ENCODE measurements at places on chromosomes 3 and 15.

- no peak for DNase-seq
Observed at GRCh38 chr3:98829246-98829832, 66.2 kb downstream of the ST3GAL6 start.

DNA sequence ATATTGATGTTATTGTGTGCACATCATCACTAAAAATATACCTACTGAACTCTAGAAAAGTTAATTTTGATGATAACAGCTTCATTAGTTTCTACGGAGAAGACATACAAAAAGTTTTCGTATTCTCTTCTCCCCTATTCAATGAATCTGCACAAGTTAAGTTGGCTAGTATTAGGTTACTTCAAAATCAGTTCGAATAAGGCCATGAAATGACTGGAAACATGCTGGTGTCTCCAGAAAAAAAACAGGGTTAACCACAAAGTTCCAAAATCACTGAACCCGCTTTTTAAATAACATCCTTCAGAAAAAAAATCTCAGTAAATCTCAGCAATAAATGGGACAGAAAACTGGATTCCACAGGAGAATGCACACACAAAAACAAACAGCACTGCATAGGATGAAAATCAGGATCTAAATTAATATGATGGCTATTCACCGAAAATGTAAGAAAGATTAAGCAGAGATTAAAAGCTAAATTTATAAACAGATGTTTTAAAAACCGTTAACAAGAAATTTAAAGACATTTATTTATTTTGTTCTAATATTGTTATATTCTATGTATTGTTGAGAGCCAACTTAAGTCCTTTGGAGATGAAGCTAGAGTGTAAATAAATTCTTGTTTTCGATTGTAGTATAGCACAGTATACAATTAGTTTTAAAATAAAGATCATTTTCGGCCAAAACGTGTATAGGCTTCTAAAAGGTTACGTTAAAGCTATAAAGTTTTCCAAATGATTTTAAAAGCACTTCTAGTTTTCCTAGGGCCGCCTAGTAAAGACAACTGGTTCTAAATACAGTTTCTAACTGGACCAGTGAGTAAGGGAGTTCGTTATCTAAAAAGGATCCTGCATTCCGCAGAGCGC, 1.0 kb downstream of the IGSF11 start:
- DNase-seq, result no peak

DNA sequence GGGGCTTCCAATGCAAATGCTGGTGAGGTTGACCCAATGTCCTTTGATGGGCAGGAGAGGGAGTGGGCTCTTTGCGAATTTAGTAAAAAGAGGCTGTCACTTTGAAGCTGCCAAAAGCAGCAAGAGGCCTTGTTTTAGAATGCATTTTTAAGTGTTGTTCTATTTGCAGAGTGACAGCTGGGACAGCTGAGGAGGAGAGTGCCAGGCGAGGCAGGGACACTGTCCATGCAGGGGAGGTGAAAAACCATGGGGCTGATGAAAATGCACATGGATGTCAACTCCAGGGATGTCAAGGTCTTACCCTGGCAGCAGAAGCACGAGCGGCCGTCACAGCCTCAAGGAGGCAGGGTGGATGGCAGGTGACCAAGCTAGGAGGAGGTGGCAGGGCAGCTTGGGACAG, 279.8 kb downstream of the ADAMTS17 start:
- no peak for DNase-seq

DNA sequence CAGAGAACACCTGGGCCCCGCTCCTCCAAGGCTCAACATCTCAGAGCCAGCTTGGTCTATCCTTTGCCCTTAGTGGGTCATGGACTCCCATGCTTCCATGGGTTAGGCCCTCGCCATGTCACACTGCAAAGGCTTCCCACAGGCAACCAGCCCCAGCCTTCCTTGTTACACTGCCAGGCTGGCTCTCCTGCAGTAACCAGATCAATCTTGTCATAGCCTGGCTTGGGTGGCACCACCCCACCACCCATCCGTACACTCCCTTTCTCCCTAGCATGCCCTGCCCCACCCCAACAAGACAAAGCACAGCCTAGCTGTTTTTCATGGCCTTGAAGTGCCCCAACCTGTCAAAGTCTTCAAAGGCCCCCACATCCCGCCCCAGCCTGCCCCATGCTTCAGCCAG, 30.5 kb downstream of the CA12 start:
- no peak for DNase-seq

DNA sequence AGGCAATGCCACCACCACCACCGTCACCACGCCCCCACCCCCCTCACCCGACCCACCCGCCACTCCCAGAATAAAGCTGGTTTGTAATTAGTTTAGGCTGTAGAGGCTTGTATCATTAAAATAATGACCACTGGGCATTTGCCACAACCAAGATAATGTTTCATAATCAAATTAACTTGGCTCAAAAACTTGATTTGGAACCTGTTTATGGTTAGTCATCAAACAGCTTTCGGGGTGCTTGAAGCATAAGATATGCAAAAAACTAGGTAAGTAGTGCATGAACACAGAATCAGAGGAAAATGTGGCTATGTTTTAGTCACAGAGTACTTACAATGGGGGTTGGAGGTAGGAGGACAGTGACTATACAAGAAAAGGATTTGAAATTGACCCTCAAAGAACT, 115.1 kb downstream of the FHIT start:
- no peak for DNase-seq

DNA sequence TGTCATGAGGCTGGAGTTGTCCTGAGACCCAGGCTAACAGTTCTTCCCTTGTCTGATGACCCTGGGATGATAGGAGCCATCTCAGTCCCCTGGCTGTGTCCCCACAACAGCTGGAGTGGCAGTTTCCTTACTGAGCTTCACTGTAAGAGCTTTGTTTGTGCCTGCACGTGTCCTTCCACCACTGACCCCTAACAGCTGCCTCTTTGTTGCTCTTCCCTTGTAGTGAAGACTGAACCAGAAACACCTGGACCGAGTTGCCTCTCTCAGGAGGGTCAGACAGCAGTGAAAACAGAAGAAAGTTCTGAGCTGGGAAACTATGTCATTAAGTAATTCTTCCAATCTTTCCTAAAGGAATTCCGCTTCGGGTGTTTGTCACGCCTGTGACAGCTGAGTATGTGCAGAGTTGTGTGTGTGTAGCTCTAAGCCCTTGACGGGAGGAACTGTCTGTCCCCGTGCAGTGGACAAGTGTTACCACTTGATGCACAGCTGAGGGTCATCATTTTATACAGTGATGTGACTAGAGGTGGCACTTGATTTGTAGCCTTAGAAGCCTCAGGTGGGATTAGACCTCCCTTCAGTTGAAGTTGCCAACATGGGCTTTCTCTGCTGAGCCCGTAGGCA, 25.0 kb downstream of the MAP6D1 start:
- DNase-seq, result peak; percentile 85

DNA sequence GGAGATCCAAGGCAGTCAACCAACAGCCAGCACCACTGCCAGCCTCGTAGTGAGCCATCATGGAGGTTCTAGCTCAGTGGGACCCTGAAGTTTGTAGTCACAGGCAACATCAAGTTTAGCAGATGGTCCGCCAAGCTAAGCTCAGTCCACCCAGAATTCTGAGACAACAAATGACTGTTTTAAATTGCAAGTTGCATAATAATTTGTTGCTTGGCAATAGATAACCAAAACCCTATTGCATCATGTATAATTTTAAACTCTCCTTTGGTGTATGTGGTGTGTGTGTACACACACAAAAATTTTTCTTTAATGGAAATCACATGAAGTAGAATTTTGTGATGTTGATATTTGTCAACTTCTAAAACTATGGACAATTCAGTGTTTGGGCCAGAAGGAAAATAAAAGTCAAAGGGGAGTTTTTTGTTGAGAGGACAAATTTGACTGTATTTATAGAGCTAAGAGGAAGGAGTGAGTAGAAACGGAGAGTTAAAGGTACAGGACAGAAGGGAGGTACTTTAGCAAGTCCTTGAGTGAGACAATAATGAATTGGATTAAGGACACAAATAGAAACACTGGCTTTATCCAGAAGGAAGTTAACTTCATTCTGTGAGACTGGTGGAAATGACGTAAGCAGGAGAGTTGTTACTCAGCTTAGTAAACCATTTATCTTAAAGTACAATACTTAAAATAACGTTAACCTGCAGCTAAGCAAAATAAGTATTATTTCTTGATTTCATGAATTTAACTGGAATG, 83.6 kb downstream of the NCEH1 start:
- DNase-seq, result no peak

GRCh38 chr3:45112939-45113338, 33.2 kb downstream of the CDCP1 start:
- DNase-seq, result no peak

- DNase-seq, result no peak
Observed at GRCh38 chr15:54979964-54980363, 216.8 kb downstream of the RSL24D1 start.

- DNase-seq, result no peak
Observed at GRCh38 chr3:128794067-128794768, 68.2 kb downstream of the RAB7A start.

DNA sequence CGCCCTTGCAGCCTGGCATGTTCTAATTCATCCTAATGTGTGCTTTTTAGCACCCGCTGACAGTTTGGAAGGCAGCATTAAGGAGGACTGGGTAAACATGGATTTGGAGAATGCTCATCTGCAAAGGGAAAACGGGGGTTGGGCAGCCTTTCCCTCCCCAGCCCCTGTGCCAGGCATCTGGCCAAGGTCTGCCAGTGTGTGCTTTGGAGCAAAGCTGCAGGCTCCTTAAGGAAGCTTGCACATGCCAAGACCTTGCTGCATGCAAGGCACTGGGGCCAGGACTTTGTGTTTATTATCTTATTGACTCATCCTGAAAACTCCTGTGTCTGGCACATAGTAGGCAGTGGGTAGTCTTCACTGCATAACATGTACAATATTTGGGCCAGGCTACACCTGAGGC, 20.1 kb downstream of the FAM3D start:
- no peak for DNase-seq

GRCh38 chr15:73927003-73927475, 777 bp downstream of the LOXL1 start:
- no peak for DNase-seq

- DNase-seq, result no peak
Observed at GRCh38 chr15:48862705-48863104, 15.2 kb upstream of the EID1 start.

- DNase-seq, result no peak
Observed at GRCh38 chr3:112372396-112372795, 39.4 kb downstream of the CD200 start.

- no peak for DNase-seq
Observed at GRCh38 chr3:127064391-127065137, 81.6 kb downstream of the PLXNA1 start.

DNA sequence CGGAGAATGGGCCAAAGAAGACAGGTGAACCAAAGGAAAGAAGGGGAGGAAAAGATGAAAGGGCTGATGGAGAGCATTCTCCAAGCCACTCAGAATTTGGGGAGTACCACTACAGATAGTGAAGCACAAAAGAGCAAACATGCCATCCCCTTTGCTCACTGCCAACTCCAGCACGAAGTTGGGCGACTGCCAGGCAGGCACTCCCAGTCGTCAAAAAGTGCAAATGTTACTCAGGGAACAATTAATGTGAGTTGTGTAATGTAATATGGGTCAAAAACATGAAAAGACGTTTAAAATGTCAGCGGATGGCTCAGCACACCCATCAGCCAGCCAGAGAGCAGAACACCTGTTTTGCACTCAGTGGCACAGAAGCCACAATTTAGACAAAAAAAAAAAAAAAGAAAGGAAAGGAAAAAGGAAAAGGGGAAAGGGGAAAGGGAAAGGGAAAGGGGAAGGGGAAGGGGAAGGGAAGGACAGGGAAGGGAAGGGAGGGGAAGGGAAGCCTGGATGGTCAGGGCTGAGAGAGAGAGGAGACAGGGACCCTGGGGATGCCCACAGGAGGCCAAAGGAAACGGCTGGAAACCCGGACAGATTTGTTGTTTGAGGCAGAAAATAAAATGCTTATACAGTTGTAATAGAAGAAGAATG, 82.7 kb downstream of the COL8A1 start:
- no peak for DNase-seq

GRCh38 chr3:181757694-181758306, 46.1 kb downstream of the SOX2 start:
- no peak for DNase-seq

DNA sequence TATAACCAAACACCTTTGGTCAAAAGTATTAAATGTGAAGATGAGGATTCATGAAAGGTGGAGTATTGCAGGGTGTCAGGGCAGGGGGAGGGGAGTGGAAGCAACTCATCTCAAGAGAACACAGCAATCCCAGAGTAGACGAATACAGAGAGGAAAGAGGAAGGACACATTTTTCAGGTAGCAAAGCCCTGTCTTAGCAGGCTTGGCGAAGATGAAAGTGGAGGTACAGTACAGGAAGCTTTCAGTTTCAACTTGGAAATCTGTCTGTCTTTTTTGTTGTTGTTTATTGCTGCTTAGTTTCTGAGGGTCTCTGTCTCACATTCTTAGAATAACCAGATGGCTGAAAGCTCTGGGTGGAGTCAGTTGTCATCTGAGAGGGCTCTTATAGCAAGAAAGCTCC, 80.8 kb upstream of the GPR149 start:
- DNase-seq, result no peak

GRCh38 chr3:28210968-28211713, 30.3 kb upstream of the CMC1 start:
- DNase-seq, result no peak

DNA sequence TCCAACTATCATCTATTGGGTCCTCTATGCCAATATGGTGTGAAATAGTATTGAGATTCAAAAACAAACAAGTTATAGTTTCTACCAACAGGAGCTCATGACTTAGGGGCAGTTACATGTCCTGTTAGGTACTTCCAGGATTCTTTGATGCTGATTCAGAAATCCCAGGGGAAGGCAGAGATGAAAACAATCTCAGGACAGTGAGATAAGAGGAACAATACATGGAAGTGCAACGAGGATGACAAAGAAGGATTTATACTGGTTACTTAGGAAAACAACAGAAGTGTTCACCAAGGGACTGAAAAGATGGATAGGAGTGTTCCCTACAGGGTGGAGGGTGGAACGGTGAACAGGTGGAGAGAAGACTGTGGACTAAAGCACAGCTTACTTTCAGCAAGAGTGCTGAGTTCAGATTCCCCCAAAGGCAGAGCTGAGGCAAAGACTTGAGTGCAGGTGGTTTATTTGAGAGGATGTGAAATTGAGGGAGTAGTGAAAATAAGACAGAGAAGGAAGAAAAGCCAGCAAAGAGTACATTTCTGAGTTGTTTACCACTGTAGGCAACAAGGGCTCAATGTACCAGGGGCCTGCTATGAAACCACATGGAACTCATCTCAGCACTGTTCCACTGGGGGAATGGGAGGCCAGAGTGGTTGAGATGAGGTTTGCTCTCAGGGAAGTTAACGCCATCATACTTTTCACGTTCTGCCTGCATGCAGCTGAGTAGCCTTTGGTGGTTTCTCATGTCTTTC, 68.1 kb downstream of the TRIM69 start:
- no peak for DNase-seq

DNA sequence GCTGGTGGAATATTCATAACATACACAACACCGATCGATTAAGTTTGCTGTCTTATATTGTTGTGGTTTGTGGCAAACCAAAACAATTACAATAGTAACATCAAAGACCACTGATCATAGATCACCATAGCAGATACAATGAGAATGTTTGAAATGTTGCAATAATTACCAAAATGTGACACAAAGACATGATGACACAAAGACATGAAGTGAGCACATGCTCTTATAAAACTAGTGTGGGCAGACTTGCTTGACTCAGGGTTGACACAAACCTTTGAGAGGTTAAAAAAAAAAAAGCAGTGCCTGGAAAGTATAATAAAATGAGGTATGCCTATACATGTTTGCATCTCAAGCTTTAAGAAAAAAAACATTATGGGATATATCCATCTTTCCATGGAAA, 130.3 kb downstream of the NR1I2 start:
- no peak for DNase-seq

- DNase-seq, result no peak
Observed at GRCh38 chr15:74365598-74366445, 1.6 kb downstream of the CYP11A1 start.

- no peak for DNase-seq
Observed at GRCh38 chr15:58391088-58391487, 40.7 kb upstream of the LIPC start.

Measured in substantia nigra (tissue), 51 donors.